ENCODE measurements at places on chromosomes 2 and 18.
A peak's percentile ranks its signal among the peaks of the same experiment; 100 is the strongest.

GRCh38 chr2:19474128-19474527 lies 115.7 kb upstream of the OSR1 start:
- DNase-seq: peak; percentile 6

DNA sequence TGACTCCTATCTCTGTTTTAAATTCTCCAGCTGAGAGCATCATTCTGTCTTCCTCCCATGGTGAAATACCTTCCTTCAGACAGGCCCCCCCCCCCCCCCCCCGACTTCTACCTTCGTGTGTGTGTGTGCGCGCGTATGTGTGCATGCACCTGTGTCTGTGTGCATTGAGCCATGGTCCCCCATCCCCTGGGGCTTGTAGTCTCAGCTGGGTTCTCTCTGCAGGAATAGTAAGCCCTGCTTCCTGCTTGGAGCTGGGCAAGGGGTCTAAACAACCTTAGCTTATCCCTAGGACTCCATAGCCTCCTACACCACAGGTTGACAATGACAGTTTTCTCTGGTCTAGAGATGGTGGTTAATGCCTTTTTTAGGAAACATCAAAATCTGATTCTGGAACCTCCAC lies 427.5 kb upstream of the KLHL29 start:
- no peak for DNase-seq

GRCh38 chr2:158808426-158808825 lies 13.3 kb downstream of the DAPL1 start:
- DNase-seq: no peak

DNA sequence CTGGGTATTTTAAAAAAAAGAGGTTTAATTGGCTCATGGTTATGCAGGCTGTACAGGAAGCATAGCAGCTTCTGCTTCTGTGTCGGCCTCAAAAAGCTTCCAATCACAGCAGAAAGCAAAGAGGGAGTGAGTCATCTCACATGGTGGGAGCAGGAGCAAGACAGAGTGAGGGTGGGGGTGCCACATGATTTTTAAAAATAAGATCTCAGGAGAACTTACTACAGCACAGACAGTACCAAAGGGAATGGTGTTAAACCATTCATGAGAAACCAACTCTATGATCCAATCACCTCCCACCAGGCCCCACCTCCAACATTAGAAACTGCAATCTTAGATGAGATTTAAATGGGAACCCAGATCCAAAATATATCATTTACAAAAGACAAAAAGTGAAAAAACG lies 14.6 kb downstream of the ZNF519 start:
- no peak for DNase-seq

- DNase-seq: no peak
Measured at GRCh38 chr2:238772635-238773297, 75.1 kb upstream of the TWIST2 start.

DNA sequence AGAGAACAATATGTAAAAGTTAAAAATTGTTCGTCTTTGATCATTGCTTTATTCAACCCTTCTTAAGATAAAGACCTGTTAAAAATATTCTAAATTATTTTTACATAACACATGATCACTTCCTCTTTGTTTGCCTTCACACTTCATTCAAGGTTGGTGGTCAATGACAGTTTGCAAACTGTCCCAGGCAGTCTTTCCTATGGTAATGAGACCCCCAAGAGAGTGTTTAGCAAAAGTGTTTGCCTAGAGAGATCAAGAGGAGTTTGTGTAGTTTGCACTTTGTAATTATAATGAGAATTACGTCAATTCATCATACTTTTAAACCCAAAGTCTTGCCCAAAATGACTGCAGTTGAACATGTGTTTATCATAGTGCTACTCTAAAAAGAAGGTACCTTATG lies 77.2 kb upstream of the ABCA12 start:
- no peak for DNase-seq

- no peak for DNase-seq
Measured at GRCh38 chr2:179657068-179657595, 204.3 kb downstream of the ZNF385B start.

- no peak for DNase-seq
Measured at GRCh38 chr2:146734042-146734820, 1110.6 kb upstream of the ACVR2A start.

GRCh38 chr2:42923580-42924417 lies 131.4 kb upstream of the HAAO start:
- DNase-seq: no peak

DNA sequence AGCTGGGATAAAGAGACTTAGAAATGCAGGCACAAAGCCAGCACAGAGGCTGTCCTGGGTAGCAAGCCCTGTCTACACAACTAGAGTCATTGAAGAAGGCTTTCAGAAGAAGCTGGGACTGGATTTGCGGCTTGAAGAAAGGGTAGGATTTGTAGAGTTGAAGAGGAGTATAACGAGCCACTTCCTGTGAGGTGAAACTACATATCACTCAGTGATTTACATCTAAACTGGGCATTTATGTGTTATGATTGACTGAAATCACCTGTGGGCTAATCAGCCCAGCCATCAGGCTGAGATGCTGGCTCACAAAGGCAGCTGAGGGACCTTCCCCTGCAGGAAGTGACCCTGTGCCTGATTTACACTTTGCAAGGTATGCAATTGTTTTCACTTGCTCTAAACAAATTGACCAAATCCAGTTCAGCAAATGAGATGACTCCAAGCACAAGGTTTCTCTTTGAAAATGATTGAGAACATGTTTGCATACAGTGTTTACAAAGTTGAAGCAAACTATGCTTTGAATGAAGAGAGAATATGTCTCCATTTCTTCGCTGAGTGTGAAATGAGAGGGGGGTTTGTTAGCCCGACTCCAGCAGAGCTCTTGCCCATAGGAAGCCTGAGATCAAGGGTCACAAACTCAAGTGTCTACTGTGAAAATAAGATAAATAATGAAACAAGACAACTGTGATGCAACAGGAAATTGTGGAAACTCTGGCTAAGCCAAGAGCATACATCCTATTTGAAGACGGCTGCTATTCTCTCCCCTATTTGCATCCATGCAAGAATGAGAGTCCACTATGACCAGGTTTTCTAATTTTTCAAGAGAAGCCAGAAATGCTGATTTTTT lies 69.3 kb upstream of the HK2 start:
- no peak for DNase-seq

- no peak for DNase-seq
Measured at GRCh38 chr2:219951099-219951498, 323.7 kb downstream of the SLC4A3 start.

DNA sequence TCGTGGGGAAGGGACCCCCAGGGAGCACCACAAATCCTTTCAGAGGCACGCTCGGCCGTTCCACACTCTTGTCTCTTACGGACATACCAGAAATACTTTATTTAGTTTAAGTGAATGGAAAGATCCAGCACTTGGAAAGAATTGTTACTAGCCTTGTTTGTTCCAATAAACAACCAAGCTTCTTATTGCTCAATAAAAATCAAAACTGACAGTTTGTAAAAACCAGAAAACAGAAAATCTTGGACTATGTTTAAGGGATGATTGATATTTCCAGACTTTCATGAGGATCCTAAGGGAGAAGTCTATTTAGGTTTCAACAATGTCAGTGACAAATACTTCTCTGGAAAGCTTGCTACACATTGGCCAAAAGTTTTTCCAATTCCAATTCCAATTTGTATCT lies 31.6 kb upstream of the CCBE1 start:
- DNase-seq: no peak

- DNase-seq: no peak
Measured at GRCh38 chr2:232502911-232503808, 15.5 kb upstream of the ECEL1 start.

DNA sequence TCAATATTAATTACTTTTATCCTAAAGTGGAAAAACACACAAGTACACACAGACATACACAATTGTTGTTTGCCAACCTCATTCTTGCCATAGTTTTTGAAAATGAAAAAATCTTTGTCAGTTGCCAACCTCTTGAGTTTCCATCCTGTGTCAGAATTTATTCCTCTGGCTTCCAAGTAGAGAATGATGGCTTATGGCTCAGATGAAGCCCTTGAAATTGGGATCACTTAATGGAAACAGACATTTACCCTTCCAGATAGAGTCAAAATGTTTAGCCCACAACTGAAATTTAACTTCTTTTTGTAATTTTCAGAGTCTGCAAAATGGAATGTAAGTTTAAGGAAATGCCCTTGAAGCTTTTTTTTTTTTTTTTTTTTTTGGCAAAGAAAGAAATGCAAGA lies 321.6 kb upstream of the TNP1 start:
- no peak for DNase-seq

DNA sequence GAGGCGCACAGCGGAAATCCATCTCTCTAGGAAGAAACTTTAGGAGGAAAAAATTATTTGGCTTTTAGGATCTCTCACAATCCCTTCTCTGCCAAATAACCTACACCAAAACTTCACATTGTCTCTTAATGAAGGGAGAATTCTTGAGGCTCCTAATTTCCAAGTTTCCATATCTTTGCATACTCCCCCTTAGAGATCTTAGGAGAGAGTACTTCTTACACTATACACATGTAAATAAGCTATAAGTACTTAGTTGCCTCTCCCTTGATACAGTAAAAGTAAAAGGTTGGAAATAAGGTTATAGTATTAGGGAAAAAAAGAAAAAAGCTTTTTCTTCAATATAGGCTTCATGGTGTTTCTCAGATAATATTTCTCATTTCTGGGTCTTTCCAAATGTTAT lies 596.7 kb downstream of the SATB2 start:
- no peak for DNase-seq

- no peak for DNase-seq
Measured at GRCh38 chr2:14336759-14337382, 295.6 kb upstream of the LRATD1 start.

DNA sequence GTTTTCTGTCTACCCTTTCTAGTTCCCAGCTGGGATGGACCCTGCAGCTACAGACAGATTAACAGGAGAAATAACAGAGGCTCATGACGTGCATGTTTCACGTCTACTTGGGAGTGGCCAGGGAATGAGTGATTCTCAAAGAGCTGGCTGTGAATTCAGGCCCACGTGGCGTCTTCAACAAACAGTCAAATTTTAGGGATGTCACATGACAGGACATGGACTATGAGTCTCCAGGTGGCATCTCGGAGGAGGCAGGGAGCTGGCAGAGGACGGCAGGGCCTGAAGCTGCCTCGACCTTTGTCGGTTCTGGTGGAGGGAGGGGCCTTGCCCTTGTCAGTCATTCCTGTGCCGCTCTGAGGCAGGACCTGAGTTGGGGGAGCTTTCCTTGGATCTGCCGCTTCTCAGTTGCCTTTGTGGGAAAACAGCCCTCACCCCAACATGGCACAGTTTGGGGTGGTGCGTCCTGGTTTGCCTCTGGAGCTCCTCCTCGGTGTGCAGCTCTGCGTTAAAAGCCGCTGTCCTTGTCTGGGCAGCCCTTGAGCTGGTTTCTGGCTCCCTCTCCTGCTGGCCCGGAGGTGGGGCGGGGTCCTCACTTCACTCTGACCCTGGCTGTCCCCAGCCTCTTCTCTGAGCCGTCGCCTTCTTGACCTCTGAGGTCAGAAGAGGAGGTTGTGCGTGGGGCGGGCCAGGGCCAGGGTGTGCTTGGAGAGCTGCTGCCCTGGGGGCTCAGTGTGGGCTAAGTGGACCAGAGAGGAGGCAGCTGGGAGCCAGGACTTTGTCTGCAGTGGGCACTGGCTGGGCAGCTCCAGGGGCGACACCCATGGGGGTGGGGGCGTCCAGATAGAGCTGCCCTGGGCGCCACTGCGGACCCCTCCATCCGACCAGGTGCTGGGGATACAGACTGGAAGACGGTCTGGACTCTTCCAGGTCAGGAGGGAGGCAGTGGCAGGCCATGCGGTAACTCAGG lies 12.1 kb upstream of the GAL3ST2 start:
- no peak for DNase-seq

- DNase-seq: no peak
Measured at GRCh38 chr2:18993756-18994338, 364.6 kb downstream of the OSR1 start.

DNA sequence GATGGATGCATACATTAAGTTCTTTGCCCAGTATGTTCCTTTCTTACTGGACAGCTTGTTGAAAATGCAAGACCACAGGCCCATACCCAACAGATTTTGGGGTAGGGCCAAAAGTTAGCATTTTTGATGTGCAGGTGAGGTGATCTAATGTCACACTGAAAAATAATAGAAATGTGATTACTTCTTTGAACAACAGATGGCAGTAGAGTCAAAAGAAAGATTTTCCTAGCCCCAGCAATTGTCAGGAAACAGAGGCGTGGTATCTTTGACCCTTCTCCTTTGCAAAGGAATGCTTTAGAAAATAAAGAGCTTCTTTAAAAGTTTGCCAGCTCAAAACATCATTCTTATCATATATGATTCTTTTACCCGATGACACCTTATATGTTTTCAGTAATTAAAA lies 343.6 kb upstream of the SYT4 start:
- DNase-seq: no peak

DNA sequence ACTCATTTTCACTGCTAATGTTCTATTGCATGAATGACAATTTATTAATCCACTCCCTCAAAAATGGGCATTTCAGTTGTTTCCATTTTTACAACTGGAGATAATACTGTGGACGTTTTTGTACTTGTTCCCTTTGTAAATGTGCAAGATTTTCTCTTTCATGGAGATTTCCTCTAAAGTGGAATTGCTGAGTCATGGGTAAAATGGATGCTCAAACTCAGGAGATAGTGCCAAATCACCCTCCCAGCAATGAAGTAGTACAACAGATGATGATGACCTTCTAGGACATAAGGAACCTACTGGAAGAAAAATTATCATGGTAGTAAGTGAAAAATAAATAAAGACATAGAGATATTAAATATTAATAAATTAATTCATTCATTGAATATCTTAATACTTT lies 460.8 kb upstream of the CHST9 start:
- no peak for DNase-seq

- no peak for DNase-seq
Measured at GRCh38 chr18:4587204-4587603, 132.1 kb upstream of the DLGAP1 start.

DNA sequence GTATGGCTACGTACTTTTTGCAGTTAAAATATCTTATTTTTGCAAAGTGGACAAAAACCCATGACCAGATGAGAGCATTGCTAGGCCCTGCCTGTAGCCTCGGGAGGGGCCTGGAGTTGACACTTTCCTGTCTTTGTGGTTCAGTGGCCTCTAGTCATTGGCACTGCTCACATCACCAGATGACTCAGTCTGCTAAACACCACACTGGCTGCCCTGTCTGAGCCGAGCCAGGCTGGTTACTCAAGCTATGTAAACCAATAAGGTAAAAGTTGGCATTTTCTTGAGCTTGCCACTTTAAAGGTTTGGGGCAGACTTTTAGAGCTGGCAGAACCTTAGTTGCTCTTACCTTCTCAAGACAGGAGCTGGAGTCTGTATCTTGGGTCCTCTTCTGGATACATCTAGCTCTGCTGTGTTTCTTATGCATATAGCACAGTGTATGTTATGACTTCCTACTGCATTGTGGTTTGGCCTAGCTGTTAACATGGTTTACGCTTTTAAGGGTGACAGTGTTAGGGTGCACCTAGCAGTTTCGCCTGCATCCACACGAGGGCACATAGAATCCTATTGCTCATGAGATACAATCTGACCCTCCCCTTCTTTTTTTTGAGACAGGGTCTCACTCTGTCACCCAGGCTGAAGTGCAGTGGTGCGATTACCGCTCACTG lies 76.4 kb downstream of the AP1S3 start:
- DNase-seq: no peak

GRCh38 chr2:217740178-217740577 lies 262.6 kb downstream of the TNS1 start:
- DNase-seq: no peak

- no peak for DNase-seq
Measured at GRCh38 chr2:129396980-129397599, 582.4 kb upstream of the RAB6C start.

- DNase-seq: no peak
Measured at GRCh38 chr2:226228080-226228479, 571.5 kb downstream of the IRS1 start.

- no peak for DNase-seq
Measured at GRCh38 chr2:200603972-200604371, 18.2 kb downstream of the AOX1 start.
